ENCODE measurements at places on chromosomes 5 and 9.

DNA sequence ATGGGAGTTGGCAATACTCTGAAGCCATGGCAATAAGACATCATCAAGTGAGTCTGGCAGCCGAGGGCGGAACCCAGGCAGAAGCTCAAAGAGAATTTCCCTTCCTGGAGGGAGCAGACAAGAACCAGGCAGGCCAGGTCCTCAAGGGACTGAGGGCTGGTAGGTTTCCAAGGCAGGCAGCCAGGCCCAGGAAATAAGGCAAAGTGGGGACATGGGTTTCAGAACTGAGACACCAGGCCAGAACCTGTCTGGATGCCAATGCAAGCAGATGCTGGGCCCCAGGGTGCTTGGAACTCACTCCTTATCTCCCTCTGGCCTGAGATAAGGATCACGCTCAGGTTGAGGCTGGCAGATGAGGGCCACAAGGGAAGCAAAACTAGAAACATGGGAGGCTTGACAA lies 8.9 kb downstream of the TSSK1B start:
- no peak for DNase-seq

DNA sequence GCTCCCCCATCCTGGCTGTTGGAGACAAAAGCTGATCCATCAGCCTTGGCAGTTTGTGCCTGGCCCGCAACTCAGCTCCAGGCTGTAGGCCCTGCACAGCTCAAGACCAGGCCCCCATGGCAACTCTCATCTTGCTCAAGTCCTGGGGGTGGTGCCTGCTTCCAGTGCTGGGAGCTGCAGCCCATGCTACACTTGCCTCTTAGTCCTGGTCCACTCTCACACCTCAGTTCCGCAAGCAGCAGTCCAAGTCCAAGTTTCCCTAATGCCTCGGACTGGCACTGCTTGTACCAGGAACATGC lies 14.2 kb downstream of the AHRR start:
- DNase-seq = no peak

DNA sequence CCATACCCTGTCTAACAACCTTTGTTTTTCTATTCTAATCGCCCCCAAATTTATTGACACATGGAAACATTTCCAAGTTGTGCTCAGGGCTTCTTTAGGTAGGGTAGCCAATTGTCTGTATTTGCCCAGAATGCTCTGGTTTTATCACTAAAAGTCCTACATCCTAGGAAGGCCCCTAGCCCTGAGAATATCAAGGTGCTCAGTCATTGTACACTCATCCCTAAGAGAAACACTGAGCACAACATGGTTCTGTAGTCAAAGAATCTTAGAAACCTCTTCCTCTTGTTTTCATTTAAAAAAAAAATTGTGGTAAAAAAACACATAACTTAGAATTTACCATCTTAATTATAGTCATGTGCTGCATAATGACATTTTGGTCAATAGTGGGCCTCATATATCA lies 69.0 kb upstream of the BASP1 start:
- DNase-seq = no peak

GRCh38 chr9:131114084-131114535 lies 11.3 kb upstream of the NUP214 start:
- no peak for DNase-seq

DNA sequence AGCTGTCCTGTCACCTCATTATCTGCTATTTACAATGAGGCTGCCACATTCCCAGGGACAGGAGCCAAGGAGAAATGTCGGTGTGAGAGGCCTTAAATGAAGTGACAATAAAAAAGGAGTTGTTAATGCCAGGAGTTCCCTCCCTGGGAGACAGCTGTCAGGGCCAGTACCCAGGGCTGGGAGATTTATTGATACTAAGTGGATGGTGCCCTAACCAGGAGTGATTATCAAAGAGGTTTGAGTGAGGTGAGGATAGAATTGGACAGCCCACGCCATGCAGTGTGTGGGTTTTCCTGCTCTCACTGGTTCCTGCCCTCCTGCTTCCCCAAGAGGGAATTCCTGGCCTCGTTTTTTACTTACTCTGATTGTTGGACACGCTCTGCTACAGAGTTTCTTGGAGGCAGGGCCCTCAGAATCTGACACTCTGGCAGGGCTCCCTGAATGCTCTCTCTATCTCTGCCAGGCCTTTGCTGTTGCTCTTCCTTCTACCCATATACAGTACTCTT lies 150.8 kb downstream of the GRIA1 start:
- DNase-seq = no peak

DNA sequence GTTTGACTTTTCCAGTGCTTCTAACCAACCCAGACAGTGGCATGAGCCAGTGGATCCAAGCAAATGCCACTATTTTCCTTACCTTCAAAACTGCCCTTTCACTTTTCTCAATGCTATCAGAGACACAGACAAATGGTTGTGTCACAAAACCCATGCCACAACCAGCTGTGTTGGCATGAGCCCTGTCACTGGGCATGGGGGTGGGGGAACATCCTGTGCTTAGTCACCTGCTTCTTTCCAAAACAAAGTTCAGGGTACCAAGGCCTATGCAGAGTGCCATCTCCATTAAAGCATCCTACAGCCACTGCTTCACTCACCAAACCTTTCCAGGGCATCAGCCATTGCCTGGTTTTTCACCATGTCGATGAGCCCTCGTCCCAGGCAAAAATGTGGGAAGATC lies 30.1 kb downstream of the NIPSNAP3B start:
- DNase-seq = no peak

- no peak for DNase-seq
Observed at GRCh38 chr5:96243862-96244261, 189.2 kb downstream of the PCSK1 start.

DNA sequence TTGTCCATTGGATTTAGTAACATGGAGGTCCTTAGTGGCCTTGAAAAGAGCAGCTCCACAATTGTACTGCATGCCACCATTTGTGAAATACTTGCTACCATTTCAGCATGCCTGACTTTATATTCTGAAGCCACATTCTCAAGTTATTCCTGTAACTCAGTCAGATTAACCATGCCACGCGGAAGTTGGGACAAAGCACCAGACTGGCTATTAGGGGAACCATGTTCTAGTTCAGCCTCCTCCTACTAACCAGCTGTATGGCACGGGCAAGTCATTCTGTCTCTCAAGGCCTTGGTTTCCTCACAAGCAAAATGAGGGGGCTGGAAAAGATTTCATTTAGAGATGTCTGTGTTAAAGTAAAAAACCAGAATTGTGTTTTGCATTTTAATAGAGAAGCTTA lies 418.0 kb downstream of the PLK2 start:
- DNase-seq = no peak

GRCh38 chr5:177487975-177488374 lies 9.4 kb downstream of the PDLIM7 start:
- no peak for DNase-seq

- DNase-seq = no peak
Observed at GRCh38 chr9:68711281-68711680, 6.2 kb downstream of the PIP5K1B start.

DNA sequence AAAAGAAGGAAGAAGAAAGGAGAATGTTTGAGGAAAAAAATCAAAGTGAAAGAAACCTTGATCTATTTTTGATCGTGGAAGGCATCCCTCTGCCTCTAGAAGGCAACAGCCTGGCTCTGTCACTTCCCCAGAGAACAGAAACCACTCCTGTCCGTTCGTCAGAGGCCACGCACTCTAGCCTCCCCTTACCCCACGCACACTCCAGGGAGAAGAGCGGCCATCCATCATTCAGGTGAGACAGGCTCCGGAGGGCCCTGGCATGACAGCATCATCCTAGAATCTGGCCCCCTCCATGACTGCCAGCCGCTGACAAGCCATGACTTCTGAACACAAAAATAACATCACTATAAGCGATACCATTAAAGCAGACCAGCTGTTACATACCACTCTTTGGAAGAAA lies 135.8 kb downstream of the ROR2 start:
- DNase-seq = no peak

GRCh38 chr9:110303133-110303532 lies 34.5 kb downstream of the TXNDC8 start:
- DNase-seq = no peak

- DNase-seq = no peak
Observed at GRCh38 chr5:40991168-40991980, 79.8 kb downstream of the MROH2B start.

DNA sequence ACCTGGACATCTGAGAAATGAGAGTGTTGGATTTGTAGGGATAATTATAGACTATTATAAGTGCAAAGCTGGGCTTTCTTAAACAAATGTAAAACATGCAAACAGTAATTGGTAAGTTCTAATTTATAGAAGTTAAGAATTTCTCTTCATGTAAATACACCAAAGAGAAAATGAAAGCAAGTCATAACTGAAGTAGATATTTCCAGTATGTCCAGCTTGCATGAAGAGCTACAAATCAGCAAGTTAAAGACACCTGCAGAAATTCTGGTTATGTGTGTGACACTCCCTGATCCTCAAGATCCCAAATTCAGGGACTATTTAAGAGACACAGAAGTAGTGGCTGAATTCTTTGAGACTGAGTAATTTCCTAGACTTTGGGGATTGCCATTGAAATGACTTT lies 308.9 kb downstream of the TLE4 start:
- no peak for DNase-seq

GRCh38 chr5:175629261-175629660 lies 28.6 kb upstream of the HRH2 start:
- no peak for DNase-seq

GRCh38 chr9:4686112-4686511 lies 6.7 kb downstream of the CDC37L1 start:
- DNase-seq = no peak

DNA sequence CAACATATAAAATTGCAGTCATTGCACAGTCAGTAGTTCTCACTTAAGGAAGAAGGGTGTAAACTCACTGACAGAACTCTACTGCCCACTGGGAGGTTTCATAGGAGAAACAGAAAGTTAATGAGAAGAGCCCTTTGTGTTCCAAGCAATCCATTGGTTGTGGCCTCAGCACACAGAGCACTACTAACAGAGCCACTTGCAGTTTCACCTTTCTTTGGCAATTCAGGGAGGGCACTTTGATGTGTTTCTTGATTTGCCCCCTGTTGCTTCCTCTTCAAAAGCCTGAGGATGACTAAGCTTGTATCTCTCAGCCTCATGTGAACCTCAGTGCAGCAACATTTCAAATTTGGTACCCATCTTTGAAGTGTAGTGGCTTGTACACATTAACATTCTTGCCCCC lies 409.4 kb downstream of the DMRTA1 start:
- no peak for DNase-seq

GRCh38 chr5:153367466-153367865 lies 123.0 kb upstream of the GRIA1 start:
- no peak for DNase-seq

DNA sequence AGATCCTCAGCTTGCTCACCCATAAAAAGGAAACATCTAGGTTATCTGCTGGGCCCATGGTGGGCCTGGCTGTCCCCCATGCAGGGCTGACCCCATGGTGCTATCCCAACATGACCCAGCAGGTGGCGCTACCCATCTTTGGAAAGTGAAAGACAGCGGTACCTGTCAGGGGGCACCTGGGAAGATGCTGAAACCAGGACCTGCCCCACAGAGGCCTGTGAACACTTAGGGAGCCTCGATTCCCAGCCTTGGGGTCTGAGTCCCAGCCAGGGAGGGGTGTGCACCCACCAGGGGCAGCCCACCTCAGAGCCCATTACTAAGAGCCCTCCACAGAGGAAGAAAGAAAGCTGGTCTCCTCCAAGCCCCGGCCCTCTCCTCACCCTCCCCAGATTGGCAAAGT lies 46.6 kb upstream of the IPPK start:
- peak; percentile 81 for DNase-seq

DNA sequence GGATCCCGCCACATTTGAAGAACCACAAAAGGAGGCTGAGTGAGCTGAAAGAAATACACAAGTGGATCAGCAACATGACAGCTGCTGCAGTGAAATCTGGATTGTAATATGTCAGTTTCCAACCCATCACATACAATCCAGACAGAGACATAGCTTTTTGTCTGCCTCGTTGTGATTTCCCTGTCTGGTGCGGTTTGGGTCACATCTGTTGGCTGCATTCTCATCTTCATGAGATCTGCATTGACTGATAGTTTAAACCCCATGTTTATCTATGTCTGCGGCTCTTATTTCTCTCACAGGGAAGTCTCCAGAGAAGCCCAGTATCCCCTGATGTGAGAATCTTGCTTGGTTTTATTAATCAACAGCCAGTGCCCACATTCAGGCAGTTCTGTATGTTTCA lies 403.1 kb upstream of the ZNF608 start:
- DNase-seq = no peak

- DNase-seq = no peak
Observed at GRCh38 chr5:126208691-126209090, 214.5 kb upstream of the GRAMD2B start.

DNA sequence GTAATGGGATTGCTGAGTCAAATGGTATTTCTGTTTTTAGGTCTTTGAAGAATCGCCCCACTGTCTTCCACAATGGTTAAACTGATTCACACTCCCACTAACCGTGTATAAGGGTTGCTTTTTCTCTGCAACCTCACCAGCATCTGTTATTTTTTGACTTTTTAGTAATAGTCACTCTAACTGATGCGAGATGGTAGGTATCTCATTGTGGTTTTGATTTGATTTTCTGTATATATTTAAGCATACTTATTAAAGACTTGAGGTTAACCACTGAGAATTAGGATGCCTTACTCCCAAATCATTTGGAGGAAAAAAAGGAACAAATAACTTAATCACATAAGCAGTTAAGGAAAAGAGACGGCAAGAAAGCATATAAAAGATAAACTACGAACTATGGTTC lies 181.6 kb upstream of the FST start:
- no peak for DNase-seq

GRCh38 chr5:127385936-127386335 lies 95.3 kb downstream of the MEGF10 start:
- no peak for DNase-seq

- no peak for DNase-seq
Observed at GRCh38 chr9:4680173-4680525, 780 bp downstream of the CDC37L1 start.

- DNase-seq = no peak
Observed at GRCh38 chr9:124038239-124038638, 26.7 kb downstream of the LHX2 start.

DNA sequence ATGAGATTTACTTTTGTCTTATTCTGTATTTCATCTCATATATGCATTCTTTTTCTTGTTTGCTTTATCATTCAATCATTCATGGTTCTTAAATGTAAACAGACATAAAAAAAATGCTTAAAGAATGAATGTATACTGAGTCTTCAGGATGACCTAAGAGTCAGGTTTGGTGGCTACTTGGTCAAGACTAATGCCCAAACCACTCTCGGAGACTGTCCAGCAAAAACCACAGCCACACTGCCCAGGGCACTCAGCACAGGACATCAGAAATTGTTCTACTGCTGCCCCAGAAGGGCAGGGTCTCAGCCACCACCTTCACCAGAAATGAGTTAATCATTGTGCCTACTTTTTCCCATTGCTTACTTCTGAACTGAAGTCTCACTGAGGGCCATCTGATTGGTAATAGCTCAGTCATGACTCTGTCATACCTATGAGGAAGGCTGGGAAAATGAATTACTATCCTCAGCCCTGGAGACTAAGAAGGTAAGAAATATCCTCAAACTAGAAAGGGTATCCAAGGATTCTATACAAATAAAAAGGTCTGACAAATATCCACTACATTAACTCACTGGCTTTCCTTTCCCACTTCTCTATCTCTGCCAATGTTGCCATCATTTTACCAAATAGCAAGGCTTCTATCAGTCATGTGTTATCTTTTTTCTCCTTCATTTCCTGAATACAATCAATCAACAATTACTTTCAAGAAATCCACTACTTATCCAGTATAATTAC lies 236.1 kb downstream of the CETN3 start:
- no peak for DNase-seq
